ENCODE measurements at places on chromosomes 7 and 10.
A peak's percentile ranks its signal among the peaks of the same experiment; 100 is the strongest.

GRCh38 chr7:117562759-117563158 lies 82.9 kb downstream of the CFTR start:
- no peak for DNase-seq

- DNase-seq = peak; percentile 61
Measured at GRCh38 chr7:92691578-92691977, 101.4 kb upstream of the FAM133B start.

DNA sequence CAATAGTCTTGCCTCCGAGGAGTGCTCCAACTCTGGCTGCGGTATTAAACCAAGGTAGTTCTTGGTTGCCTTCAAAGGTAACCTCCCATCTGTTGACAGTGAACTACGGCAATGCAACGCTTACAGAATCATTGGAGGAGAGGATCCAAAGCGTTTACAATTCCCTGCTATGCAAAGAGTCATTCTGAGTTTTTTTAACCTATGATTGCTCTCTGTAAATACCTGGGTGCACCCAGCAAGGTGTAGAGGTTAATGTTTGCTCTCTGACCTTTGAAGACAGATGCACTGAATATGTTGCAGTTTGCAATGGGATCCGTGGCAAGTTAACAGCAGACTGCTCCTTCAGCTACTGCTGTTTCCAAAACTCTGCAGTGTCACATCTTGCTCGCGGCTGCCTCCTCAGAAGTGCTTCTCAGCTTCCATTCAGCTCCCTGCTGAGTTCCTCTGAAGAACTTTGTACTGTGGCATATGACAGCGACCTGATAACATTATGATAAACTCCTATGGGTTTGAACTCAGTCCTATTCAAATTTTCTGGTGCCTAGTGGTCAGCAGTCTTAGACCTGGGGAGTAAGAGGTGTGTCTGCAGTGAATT lies 29.0 kb downstream of the KIAA1217 start:
- DNase-seq = no peak

GRCh38 chr10:77247031-77247990 lies 390.3 kb downstream of the KCNMA1 start:
- DNase-seq = no peak

DNA sequence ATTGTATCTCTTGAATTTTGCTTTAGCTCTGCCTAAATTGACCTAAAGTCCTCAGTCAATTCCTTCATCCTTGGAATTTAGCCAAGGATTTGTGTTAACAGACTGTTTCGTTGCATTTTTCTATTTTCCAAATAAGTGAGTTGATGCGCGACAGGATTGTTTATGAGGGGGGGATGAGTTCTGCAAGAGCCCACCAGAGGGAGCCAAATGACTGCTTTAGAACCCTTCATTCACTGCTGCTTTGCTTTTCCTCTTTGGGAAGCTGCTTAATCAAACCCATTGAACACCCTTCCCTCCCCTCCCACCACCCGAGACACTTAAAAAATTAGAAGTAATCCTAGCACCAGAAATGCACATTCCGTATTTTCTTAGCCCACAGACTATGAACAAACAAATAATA lies 33.7 kb upstream of the PTF1A start:
- peak; percentile 26 for DNase-seq

Measured in CD4-positive, alpha-beta T cell treated with Interleukin-15 for 4 hours (primary cell).